ENCODE measurements at places on chromosomes 4 and X.

GRCh38 chr4:93879919-93880318, 51.4 kb downstream of the ATOH1 start:
- no peak for DNase-seq

DNA sequence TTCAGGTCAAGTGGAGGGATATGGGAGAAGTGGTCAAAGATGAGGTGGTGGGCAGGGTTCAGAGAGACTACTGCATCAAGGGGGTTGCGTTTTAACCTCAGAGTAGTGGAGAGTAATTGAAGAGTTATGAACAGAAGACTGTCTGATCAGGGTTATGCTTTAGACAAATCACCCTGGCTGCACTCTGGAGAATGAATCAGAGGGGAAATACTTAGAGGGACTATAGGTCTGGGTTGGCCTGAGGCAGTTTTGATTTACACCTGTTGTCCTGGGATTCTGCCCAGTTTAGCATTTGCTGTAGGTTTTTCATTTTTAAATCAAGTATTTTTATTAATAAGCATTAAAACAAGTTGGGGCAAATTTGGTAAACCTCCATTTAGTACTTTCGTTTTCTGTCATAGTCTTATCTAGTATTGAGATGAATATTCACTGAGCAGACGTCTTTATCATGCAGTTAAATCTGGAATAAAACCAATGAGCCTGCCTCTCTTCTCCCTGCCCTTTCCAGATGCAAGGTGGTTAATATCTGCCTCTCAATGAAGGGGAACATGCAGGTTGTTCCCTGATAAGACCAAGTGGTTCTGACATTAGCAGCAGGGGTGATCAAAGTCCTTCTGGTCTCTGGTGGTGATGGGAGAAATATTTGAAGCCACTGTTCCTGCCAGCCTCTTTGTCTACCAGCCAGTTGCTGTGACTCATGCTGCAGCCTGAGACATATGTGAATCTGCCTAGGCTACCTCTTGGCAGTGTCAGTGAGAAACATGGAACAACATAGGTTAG, 116.0 kb upstream of the RPS6KA3 start:
- no peak for DNase-seq

- DNase-seq = no peak
Observed at GRCh38 chr4:99625369-99625768, 32.3 kb downstream of the C4orf54 start.

- no peak for DNase-seq
Observed at GRCh38 chrX:107845625-107846024, 20.0 kb downstream of the MID2 start.

DNA sequence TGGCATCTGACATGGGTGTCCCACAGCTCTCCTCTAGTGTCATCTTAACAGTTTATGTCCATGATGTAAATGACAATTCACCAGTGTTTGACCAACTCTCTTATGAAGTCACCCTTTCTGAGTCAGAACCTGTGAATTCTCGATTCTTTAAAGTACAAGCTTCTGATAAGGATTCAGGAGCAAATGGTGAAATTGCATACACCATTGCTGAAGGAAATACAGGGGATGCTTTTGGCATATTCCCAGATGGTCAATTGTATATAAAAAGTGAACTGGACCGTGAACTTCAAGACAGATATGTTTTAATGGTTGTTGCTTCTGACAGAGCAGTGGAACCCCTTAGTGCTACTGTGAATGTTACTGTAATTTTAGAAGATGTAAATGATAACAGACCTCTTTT, 4.6 kb downstream of the FAT4 start:
- DNase-seq = no peak

GRCh38 chrX:63661676-63662075, 123.3 kb downstream of the ARHGEF9 start:
- peak; percentile 55 for DNase-seq

DNA sequence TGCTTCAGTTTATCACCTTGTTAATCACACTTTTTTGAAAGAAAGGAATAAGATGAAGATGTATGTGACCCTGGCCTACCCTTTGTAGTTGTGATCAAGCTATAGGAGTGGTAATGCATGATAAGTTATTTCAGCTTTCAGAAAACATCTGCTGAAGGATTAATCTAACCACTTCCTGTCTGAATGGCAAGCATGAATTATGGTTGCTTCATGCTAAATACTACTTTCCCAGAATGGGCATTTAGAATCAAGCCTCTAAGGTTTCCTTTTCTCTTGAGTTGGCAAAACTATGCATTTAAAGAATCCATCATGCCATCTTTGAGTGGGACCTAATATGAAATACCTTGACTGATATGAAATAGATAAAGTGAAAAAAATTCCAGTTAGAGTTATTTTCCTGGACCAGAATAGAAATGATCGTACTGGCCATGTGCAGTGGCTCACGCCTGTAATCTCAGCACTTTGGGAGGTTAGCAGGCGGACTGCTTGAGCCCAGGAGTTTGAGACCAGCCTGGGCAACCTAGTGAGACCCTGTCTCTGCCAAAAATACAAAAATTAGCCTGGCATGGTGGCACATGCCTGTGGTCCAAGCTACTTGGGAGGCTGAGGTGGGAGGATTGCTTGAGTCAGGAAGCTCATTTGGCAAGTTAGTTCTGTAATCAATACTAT, 59.1 kb downstream of the ANXA3 start:
- DNase-seq = peak; percentile 66

GRCh38 chr4:129335276-129335675, 239.3 kb downstream of the C4orf33 start:
- no peak for DNase-seq

DNA sequence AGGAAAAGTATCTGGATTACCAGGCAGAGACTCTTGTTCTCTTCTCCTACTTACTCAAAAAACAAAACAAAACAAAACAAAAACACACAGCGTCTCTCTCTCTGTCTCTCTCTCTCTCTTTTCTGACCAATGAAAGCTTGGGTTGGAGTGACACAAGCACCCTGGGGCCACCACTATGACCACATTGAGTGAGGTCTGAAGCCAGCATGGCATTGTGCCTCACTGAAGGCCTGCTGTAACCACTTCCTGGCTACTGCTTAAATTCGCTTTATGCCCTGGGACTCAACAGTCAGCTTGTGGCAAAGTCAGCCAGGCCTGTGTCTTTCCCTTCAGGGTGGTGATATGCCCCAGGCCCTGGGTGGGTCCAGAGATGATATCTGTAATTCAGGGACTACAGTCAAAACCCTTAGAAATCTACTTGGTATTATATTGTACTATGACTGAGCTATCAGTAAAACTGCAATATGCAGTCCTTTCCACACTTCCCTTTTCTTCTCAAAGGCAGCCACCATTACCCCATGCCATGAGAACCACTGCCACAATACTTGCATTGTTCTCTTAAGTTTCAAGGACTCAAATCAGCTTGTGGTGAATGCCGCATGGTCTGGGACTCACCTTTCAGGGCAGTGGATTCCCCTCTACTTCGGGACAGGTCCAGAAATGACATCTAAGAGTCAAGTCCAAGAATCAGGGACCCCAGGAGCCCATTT, 606.8 kb upstream of the KLHL4 start:
- DNase-seq = no peak

DNA sequence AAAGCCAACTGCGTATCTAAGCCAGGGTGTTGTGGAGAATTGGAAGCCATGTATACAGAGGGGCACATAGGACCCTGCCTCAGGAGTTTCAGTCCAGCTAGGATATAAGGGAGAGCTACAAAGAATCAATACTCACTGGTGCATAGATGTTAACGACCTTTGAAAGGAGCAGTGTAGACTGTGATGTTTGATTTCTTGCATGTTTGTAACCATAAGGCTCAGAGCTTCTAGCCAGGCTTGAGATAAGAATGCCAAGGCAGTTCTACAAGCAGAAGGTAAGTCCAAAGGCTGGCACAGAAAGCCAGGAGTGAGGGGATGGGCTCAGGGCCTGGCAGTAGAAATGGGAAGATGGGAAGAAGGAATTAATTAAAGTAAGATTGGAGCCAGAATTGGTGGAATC, 75.7 kb downstream of the CC2D2A start:
- DNase-seq = no peak

DNA sequence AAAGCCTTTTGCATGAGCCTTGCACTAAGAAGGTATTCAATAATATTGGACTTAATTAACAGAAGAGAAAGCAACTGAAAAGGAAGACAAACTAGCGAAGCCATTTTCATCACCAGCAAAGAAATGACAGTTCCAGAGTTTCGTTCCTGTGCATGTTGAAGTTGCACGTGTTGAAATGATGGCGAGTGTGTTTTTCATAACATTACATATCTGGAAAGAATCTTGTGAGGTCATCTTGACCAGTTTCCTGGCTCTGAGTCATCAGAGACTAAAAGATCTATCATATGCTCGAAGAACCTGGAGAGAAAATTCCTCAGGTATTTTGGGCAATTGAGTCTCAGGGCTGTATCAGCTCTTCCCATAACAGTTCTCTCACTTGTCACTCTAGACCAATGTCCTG, 106.2 kb upstream of the MAML3 start:
- peak; percentile 79 for DNase-seq

DNA sequence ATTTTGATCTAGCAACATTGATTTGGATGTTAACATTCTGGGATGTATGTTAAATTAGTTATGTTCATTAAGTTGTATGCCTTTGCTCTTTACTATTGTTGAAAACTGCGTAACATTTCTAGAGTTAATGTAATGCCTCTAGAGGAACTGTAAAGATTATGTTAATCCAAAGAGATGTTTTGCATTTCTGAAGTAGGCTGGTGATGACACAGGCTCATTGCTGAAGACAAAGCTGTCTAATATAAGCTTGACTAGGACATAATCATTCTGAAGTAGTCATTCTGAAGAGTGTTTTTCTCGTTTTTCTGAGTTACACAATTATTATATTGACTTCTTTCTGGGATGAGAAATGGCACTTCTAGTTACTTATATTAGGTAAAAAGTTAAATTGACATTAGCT, 72.9 kb downstream of the LRP2BP start:
- DNase-seq = peak; percentile 34

GRCh38 chr4:155510771-155511170, 134.0 kb upstream of the MAP9 start:
- DNase-seq = no peak

GRCh38 chr4:36273276-36273675, 8.1 kb upstream of the DTHD1 start:
- no peak for DNase-seq

DNA sequence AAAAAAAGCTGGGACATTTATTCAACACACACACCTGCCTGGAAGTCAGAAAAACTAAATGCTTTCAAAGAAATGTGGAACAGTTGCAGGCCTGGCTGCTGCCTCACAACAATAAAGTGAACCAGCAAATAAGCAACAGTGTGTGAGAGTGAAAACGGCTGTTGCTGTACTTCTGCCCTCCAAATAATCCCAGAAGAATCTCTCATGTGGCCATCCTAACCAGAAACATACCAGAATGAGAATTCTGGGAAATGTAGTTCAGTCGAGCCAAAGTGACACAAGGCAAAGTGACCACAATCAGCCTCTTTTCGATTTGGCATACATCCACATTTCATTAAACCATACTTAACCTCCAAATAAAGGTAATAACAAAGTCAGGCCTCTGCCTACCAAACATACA, 204.5 kb downstream of the SLC7A11 start:
- DNase-seq = peak; percentile 75

GRCh38 chr4:97994765-97995465, 148.4 kb downstream of the STPG2 start:
- no peak for DNase-seq

- no peak for DNase-seq
Observed at GRCh38 chrX:155951237-155951789, 46.2 kb upstream of the IL9R start.

- DNase-seq = no peak
Observed at GRCh38 chr4:37948542-37948941, 11.7 kb upstream of the PTTG2 start.

GRCh38 chr4:52619591-52619931, 39.5 kb downstream of the USP46 start:
- no peak for DNase-seq

DNA sequence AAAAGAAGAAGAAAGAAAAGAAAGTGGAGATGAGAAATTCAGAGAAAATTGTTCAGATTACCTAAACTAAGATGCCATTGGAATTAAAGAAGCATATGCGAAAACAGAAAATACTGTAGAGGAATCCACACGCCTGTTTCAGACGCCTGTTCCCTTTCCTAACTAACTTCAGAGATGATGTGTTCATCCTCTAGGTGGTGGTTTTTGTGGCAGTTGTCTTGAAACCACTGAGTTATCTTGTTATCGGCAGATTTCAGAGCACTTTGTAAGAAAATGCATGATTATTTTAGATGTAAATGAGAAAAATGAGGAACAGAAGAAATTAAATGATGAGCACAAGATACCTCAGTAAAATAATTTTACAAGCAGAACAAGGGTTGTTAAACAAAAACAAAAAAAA, 48.3 kb downstream of the FUNDC1 start:
- DNase-seq = no peak

GRCh38 chrX:55480390-55481062, 9.1 kb downstream of the USP51 start:
- no peak for DNase-seq

DNA sequence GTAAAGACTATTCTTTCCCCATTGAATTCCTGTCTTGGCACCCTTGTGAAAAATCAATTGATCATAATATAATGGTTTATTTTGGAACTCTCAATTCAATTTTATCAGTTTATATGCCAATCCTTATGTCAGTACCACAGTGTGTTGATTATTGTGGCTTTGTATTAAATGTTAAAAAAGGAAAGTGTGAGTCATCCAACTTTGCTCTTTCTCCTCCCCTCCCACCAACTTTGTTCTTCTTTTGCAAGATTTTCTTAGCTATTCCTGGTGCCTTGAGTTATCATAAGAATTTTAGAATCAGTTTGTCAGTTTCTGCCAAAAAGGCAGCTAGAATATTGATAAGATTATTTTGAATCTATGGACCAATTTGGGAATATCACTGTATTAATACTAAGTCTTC, 11.2 kb upstream of the RNF175 start:
- no peak for DNase-seq

DNA sequence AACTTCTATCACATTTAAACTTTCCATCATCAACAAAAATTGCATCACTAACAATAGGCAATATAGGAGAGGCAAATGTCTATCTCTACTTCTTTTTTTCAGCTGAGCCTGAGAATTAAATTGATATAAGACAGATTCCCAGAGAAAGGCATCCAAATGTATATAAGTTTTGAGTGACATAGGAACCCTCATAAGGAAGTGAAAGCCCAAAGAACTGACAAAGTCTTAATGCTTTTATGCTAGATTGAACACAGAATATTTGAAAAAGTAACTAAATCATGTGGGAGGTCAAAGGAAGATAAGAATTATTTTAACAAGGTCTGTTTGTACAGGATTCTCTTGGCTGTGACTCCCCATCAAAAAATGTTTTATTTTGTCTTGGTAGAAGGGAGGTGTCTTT, 714.9 kb downstream of the GRXCR1 start:
- no peak for DNase-seq

GRCh38 chr4:151921811-151922210, 161.0 kb upstream of the GATB start:
- peak; percentile 85 for DNase-seq

Measured in EH (cell line).